AG20443 (cell line): ENCODE measurements at places on chromosomes 12 and 14.

GRCh38 chr14:24430682-24431568 lies 1.2 kb downstream of the KHNYN start:
- DNase-seq = peak; percentile 43

DNA sequence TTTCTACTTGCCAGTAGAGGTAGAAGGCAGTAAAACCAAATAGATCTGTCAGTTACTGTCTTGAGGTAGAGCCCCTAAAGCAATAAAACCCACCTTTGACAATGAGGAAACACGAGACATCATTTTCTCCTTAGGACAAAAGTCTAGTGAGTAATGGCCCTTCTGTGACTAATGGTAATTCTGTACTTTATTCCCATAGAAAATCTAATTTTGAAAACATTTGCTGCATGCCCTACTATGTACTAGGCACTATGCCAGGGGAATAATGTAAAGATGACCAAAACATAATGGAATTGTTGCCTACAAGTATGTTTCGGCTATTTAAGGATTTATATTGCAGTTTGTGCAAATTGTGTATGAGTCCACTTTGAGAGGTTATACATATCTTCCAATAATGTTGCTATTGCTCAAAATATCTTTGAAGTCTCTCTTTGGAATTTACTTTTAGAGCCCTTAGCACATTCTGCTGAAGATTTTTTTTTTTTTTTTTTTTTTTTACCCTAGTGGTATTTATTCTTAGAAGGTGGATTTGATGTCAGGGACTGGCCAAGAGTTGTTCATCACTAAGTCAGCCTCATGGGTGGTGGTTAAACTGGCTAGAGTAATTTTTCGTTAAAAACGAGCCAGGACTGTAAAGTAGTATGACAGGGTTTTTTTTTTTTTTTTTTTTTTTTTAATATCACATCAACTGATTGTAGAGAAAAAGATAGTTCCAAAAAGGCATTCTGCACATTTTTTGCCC lies 109.7 kb downstream of the CRADD start:
- DNase-seq = no peak

DNA sequence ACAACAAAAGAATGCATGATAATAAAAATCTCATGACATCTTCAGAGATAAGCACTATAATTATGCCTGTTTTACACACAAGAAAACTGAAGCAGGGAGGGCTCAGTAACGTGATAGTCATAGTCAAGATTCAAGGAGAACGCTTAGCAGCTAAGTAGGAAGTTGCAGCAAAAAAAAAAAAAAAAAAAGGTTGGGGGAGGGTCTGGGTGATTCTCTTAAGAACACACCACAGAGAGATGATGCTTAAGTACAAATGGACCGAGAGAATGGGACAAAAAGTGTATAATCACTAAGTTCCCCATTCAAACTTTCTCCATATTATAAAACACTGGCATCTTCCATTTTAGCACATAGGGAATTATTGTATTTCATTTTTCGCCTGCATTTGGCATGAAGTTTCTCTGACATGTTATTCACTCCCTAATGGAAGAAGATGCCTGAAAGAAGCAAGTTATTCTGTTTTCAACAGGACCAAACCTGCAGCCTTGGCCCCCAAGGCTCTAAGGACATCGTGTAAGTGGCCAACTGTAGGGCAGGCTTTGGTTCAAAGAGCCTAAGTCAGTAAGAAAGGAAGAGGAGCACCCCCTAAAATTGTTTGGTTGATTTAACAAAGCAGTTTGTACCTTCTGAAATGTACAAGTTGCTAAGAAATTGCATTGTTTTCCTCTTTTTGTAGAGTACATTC lies 142.9 kb upstream of the TMPO start:
- DNase-seq = no peak

- DNase-seq = no peak
Observed at GRCh38 chr14:78254911-78255461, 84.8 kb downstream of the NRXN3 start.

DNA sequence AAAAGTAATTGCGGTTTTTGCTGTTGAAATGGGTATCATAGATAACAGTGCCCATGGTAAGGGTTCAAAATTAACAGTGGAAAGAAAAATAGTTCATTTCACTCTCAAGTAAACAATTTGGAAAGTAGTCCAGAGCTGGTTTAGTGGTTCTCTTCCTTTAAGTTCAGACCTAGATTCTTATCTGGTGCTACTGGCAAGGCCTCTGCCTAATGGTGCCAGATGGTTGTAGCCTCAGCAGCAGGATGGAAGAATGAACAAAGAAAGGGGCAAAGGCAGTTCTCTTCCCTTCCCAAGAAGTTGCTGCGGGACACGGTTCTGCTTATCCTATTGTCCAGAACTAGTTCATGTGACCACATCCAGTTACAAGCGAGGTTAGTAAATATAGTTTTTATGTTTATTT lies 10.5 kb downstream of the ARG2 start:
- DNase-seq = no peak

DNA sequence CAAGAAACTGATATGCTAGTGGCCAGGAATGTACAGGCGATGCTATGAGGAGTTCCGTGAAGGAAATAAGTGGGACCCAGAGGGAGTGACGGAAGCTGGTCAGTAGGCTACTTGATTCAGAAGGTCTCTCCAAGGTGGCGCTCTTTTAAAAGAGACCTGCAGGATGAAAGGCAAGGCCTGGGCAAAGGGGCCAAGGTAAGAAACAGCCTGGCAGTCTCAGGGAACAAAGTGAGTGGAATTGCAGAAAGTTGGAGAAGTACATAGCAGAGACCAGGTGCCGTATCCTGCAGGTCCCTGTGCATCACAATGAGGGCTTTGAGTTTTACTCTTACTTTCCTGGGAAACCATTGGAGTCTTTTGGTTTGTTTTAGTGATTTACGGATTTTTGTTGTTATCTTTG lies 905.6 kb downstream of the BCL11B start:
- DNase-seq = no peak

DNA sequence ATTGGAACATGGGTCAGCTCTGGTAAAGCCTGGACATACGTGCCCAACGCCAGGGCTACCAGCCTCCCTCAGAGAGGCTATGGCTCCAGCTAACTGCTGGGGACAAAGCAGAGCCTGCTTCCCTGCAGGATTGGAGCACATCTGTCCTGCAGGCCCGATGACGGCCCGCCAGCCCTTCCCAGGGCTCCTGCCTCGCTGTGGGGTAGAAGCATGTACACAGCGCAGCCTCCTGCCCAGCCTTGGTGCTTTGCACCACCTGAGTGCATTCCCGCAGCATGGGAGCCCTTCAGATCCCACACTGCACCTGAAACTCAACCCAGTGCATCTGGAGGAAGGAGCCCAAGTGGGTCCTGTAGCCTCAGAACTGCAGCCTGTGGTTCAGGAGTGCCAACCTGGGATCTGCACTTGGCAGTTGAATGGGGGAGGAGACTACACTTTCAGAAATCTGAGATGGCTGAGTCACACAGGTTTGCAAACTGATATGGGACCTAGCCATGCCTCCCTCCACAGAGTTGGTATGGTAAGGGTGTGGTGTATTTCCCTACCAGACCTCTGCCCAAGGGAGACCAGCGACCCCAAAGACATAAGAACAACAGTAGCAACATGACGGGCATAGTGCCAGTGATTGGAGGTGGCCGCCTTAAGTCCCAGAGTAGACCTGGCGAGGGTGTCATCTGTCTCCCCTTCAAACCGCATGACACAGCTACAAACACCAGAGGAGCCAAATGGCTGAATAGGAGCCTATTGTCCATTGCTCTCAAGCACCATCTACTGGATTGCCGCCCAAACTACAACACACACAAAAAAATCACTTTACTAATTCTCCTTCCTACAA lies 273.9 kb upstream of the MIS18BP1 start:
- DNase-seq = peak; percentile 9

DNA sequence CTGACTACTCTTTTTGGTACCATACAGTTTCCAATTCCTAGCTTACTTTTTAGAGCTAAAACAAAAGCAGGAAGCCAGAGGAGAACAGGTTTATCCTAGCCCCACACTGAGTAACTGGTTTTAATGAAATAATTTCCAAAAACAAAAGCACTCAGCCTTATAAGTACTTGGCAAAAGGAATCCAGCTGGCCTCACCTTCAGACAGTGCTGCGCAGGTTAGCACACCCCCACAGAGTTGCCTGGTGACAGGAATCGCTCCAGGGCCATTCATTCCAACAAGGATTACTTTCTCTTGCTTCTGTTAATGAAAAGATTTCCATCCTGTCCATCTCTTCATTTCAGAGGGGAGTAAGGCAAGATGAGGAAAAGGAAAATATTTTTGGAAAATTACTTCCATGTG lies 84.6 kb downstream of the SCFD1 start:
- no peak for DNase-seq

GRCh38 chr12:23816394-23816851 lies 133.0 kb downstream of the SOX5 start:
- no peak for DNase-seq

DNA sequence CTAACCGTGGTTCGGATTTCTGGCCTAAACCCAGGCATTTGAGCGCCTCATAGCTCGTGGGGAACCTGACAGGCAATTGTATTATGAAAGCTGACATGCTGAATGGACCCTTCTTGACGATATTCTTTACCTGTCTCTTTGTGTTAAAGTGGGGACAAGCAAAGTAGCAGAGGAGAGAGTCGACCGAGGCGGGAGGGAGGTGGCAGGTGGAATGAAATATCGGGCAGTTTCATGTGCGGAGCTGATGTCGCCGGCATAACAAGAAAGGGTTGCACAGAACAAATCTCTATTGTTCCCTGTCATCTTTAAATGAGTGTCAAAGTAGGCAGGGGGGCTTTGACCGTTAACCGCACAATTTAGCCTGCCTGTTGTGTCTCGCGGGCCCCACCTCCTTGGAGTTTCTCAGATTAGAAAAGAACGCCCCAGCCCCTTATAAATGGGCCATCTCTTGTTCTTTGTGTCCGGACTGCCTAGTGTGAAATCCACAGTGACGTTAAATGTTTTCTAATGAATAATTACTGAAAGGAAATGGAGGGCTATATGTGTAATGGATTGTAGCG lies 11.5 kb downstream of the MYO1H start:
- DNase-seq = no peak
